ENCODE measurements at places on chromosomes 12 and 14. TPM values are rescaled to one million over a fixed set of nuclear protein-coding genes. Genes with fewer than 3 reads are reported as not detected.

GRCh38 chr12:55729819-55730818, 1.3 kb upstream of the CD63 start:
- H3K36me3 ChIP-seq = peaks cover 22% of the 10 kb centered on the region
- no peaks in the 10 kb centered on the region for H3K27me3 ChIP-seq
- H3K4me1 ChIP-seq = peaks cover 54% of the 10 kb centered on the region

- no peak overlapping the region for H3K4me3 ChIP-seq
- no peaks in the 10 kb centered on the region for H3K27me3 ChIP-seq
- no peaks in the 10 kb centered on the region for H3K36me3 ChIP-seq
- no peaks in the 10 kb centered on the region for H3K4me1 ChIP-seq
- no peak for DNase-seq
These were observed 20.2 kb downstream of the E2F7 start for GRCh38 chr12:77045183-77045582.

DNA sequence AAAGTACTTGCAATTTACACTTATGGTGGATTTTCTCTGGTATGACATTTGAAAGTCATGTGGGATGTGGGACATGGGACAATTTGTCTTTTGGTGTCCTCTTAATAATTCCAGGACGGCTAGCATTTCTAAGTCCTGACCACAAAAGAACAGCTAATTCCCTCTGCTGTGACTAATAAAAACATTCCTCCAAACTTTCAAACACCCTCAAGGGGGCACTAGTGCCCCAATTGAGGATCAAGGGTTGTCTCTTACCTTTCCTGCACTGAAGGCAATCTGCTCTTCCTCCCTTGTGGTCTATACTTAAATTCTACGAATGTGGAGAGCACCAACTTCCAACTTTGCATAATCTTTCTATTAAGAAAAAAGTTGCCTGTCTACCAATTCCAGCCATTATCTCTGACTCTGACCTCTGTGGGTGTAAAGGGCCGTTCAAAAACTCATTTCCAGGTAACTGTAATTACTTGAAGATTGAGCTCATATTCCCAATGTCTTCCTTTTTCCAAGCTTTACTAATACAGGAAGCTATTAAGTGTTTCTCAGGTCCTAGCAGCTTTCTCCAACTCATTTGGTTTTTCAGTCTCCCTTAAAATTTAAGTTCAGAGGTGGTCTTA, 210.2 kb downstream of the PTPRO start:
- no peaks in the 10 kb centered on the region for H3K36me3 ChIP-seq
- no peak overlapping the region for H3K4me3 ChIP-seq
- H3K4me1 ChIP-seq = no peaks in the 10 kb centered on the region
- no peak overlapping the region for H3K27ac ChIP-seq

- H3K27me3 ChIP-seq = no peaks in the 10 kb centered on the region
- no peak for DNase-seq
- no peaks in the 10 kb centered on the region for H3K36me3 ChIP-seq
- H3K27ac ChIP-seq = no peak overlapping the region
- H3K4me1 ChIP-seq = no peaks in the 10 kb centered on the region
- H3K4me3 ChIP-seq = no peak overlapping the region
These were observed 56.5 kb upstream of the BCAT1 start for GRCh38 chr12:25005376-25005775.

The RASSF9 gene
- 8.3 TPM for total RNA-seq

- DNase-seq = no peak
- H3K27me3 ChIP-seq = no peaks in the 10 kb centered on the region
- no peaks in the 10 kb centered on the region for H3K36me3 ChIP-seq
These were observed 65.4 kb downstream of the GLT1D1 start for GRCh38 chr12:128918481-128919260.

The ASCL1 gene
- 0.34 TPM for total RNA-seq

The DIO2 gene
- total RNA-seq = 2.2 TPM

The PLXNC1 gene
- 14.5 TPM for total RNA-seq

DNA sequence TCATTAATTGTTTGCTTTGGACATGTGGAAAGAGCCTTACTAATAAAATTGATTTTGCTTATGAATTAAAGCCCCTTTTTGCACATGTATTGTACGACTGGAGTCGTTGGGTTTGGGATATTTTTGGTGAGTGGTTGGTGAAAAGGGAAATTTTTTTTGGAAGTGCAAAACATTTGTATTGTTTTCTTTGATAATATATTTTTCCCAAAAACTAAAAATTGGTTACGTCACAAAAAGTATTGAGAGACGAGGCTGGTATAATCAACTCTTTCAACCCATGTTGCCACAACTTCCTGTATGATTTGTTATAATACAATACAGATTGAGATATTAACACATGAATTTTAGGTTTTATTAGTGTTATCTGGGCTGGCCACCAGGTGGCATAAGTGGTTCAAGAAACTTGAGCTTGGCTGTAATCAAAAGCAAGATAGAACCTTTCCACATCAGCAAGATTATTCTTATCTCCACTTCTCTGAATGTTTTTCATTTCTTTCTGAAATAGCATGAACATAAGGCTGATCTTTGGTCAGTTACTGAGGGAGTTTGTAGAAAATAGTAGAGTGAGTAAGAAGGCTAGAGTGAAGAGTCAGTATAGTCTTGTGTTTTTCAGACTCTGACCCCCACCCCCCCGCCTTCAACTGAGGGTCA, 8.7 kb downstream of the NGDN start:
- H3K4me1 ChIP-seq = no peaks in the 10 kb centered on the region
- no peaks in the 10 kb centered on the region for H3K27me3 ChIP-seq

DNA sequence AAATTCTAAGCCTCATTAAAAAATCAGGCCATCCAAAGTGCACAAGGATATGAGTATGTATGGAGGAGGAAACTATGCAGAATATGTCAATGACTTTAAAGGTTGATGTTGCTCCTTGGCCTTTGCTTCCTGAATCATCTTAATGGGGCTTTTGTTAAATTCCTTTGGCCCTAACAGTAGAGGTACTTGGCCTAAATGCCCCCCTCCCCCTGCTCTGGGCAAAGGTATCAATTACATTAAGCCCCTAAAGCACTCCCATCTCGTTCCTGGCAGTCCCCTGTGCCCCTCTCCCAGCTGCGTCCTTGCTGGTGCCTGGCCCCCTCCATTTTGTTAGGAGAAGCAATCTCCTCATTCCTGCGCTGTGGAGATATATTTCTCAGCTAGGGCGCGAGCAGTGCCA, 4.8 kb downstream of the COPZ1 start:
- H3K27ac ChIP-seq = peak overlapping the region; percentile 8
- H3K4me1 ChIP-seq = peaks cover 10% of the 10 kb centered on the region

The TMEM263 gene
- total RNA-seq = 42.7 TPM

GRCh38 chr12:113804961-113805600, 161.0 kb downstream of the RBM19 start:
- H3K4me1 ChIP-seq = no peaks in the 10 kb centered on the region
- DNase-seq = no peak
- no peaks in the 10 kb centered on the region for H3K27me3 ChIP-seq
- no peak overlapping the region for H3K27ac ChIP-seq
- no peak overlapping the region for H3K4me3 ChIP-seq

DNA sequence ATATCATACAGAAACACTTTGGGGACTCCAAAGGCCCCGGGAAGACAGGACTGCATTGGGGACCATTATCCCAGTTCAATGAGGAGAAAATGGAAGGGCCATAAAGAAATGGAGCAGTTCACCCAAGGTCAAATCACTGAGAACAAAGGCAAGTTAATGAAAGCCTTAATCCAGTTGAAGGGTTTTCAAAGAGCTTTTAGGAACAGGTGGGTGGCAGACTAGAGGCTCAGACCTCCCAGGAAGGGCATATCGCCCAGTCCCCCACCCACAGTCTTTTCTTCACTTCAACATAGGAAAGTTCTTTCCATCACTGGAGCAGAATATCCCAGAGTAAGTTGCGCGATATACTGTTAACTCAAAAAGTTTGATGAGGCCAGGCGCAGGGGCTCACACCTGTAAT, 136.1 kb upstream of the CCND2 start:
- H3K27me3 ChIP-seq = no peaks in the 10 kb centered on the region
- no peak overlapping the region for H3K4me3 ChIP-seq
- H3K36me3 ChIP-seq = no peaks in the 10 kb centered on the region
- H3K4me1 ChIP-seq = no peaks in the 10 kb centered on the region
- no peak overlapping the region for H3K27ac ChIP-seq

DNA sequence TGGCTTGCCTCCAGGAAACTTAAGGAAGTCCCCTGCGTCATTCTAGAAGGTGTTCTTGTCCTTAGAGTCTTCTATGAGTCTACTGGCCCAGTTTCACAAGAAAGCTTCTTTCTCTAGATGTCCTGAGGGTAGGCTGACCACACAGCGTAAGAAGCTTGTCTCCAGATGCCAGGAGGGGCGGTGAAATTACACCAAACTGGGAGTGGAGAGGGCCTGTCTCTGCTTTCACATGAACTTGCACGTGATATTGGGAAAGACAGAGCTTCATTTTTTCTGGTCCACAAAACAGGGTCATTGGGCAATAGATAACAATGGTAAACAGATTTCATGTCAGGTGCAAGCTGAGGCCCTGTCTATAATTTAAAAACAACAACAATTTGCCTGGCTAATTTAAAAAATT, 85.7 kb upstream of the TBX3 start:
- no peak overlapping the region for H3K4me3 ChIP-seq
- no peaks in the 10 kb centered on the region for H3K36me3 ChIP-seq
- no peaks in the 10 kb centered on the region for H3K4me1 ChIP-seq

DNA sequence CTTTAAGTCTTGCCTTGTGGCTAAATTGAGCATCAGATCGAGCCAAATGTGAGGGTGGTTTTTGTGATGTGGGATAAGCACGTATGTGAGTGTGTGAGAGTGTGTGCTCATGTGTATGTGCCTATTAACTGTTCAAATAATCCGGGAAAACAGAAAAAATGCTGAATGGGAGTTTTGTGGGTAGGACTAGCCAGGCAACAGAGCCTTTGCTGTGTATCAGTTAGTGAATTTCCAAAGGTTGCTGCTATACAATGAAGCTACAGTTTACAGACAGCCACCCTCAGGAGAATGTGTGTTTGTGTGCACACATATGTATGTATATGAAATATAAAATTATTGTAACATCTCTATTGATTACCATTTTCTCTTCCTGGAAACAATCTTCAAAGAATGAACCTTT, 154.0 kb downstream of the SOX5 start:
- no peaks in the 10 kb centered on the region for H3K36me3 ChIP-seq
- DNase-seq = no peak
- H3K27ac ChIP-seq = no peak overlapping the region
- no peaks in the 10 kb centered on the region for H3K4me1 ChIP-seq

- H3K27me3 ChIP-seq = no peaks in the 10 kb centered on the region
- peak; percentile 67 for DNase-seq
- peak overlapping the region; percentile 61 for H3K4me3 ChIP-seq
These were observed 2.3 kb downstream of the KDM2B start for GRCh38 chr12:121578230-121579189.

DNA sequence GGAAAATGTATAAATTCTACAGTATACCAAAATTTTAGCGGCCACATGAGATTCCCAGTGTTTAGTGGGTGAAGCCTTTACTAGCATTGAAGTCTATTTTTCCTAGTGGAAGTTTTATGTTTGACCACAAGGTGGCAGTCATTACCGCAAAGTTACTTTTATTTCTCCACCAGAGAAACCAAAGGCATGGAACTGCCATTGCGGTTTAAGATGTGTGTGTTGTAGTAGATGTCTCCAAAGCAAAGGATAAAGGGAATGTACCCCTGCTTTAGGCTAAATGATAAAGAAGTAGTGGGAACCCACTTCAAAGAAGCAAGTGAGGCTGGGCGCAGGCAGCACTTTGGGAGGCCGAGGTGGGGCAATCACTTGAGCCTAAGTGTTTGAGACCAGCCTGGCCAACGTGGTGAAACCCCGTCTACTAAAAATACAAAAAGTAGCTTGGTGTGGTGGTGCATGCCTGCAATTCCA, 140.5 kb downstream of the PRKCH start:
- no peak overlapping the region for H3K27ac ChIP-seq
- no peaks in the 10 kb centered on the region for H3K27me3 ChIP-seq
- no peaks in the 10 kb centered on the region for H3K4me1 ChIP-seq
- H3K36me3 ChIP-seq = peaks cover 21% of the 10 kb centered on the region
- H3K4me3 ChIP-seq = no peak overlapping the region

- no peak overlapping the region for H3K27ac ChIP-seq
- H3K27me3 ChIP-seq = no peaks in the 10 kb centered on the region
- H3K4me1 ChIP-seq = peaks cover 16% of the 10 kb centered on the region
- H3K4me3 ChIP-seq = no peak overlapping the region
These were observed 3.0 kb upstream of the ZC3H14 start for GRCh38 chr14:88559852-88560251.

DNA sequence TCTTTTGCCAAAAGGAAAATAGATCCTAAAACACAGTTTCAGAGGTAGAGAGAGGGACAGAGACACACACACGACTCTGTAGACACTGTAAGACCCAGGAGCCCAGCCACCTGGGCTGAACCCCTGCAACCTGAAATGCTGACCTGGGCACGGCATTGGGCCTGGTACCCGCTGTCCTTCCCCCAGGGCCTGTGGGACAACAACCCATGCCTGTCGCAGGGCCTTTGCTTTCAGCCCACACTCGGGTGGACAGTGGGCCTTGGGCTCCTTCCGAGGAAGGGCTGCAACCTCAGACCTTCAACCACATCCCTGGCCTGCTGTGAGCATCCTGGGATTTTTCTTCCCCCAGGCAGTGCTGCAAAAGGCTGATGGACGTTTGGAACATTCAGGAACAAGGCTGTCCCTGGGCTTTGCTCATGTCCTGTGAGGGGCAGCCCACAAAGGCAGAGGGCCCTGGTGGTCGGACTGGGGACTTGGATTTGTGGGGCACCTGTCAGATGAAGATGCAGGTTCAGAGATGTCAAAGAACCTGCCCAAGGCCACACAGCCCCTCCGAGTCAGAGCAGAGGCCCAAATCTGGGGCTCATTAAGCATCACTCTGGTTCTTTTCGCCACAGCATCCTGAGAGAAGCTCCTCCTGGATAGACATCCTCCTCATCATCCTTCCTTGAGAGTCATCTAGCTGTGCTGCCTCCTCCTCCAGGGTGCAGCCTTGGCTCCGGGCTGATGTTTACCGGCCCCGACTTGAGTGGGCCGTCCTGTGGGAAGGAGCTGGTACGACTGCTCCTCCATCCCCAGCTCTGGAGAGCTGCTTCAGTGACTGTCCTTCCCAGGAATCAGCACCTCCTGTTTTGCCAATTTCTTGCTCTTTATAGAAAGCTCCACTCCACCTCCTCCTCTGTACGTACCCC, 32.7 kb downstream of the CCDC92 start:
- DNase-seq = peak; percentile 18
- no peak overlapping the region for H3K4me3 ChIP-seq
- H3K27ac ChIP-seq = no peak overlapping the region
- H3K4me1 ChIP-seq = peaks cover 23% of the 10 kb centered on the region
- no peaks in the 10 kb centered on the region for H3K27me3 ChIP-seq

DNA sequence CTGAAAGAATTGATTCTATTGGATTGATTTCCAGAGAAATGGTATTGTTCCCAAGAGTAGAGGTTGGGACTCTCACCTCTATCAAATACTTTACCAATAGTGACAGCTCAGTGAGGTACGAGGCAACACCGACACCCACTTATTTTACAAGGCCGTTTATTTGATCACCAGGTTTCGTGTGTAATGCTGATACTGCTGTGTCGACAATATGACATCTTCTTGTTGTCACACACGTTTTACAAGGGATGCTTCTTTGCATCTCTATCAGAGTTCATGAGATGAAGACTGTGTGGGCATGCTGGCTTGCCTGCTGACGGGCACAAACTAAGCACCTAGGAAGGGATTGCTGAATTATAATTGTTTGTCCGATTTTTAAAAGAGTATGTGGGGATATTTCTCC, 217.8 kb upstream of the EGLN3 start:
- H3K27ac ChIP-seq = no peak overlapping the region
- H3K27me3 ChIP-seq = peaks cover 12% of the 10 kb centered on the region
- H3K4me3 ChIP-seq = no peak overlapping the region
- H3K4me1 ChIP-seq = no peaks in the 10 kb centered on the region
- DNase-seq = no peak

GRCh38 chr14:93010522-93011140, 87.7 kb downstream of the CHGA start:
- H3K36me3 ChIP-seq = peaks cover 10% of the 10 kb centered on the region
- no peak for DNase-seq
- no peak overlapping the region for H3K27ac ChIP-seq

The PLCZ1 gene
- total RNA-seq = not detected

Measured in left lung (tissue), 14 donors.